CD4-positive, alpha-beta T cell (primary cell): ENCODE measurements at places on chromosomes 3 and 15.

GRCh38 chr3:21216598-21216997, 534.4 kb downstream of the ZNF385D start:
- no peak overlapping the region for H3K27ac ChIP-seq
- no peak overlapping the region for H3K4me3 ChIP-seq
- H3K36me3 ChIP-seq, result no peaks in the 10 kb centered on the region
- no peaks in the 10 kb centered on the region for H3K27me3 ChIP-seq
- H3K4me1 ChIP-seq, result no peaks in the 10 kb centered on the region

DNA sequence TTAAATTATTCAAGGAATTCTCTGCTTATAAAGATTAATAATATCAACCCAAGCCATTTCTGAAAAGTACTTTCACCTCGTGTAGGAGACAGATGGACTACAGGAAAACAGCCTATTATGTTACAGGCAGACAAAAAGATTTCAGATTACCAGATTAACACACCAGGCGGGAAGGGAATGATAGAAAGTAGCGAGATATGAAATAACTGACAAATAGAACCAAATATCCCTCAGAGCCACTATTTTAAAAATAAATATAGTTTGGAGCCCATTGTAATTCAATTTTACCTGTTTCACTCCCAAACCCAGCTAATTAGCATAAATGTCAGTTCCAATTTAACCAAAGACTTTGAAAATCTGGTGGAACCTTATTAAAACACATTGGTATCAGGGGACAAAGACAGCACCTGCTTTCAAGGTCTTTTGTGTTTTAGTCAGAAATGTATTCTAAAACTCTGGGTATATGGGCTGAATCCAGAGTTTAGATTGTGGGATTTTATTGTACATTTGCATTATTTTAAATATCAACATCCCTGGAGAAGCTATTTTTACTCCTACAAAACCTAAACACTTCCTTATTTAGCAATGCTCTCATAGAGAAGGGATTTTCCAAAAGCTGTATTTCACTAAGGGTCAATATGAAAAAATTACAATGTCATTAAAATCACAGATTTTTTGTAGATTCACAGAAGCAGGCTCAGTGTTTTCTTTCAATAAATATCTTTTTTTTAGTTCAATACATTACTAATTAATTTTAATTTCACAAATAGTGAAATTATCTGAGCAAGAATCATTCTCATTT, 138.4 kb downstream of the TNIK start:
- H3K4me1 ChIP-seq, result no peaks in the 10 kb centered on the region
- DNase-seq, result no peak
- H3K27ac ChIP-seq, result no peak overlapping the region
- no peaks in the 10 kb centered on the region for H3K27me3 ChIP-seq

DNA sequence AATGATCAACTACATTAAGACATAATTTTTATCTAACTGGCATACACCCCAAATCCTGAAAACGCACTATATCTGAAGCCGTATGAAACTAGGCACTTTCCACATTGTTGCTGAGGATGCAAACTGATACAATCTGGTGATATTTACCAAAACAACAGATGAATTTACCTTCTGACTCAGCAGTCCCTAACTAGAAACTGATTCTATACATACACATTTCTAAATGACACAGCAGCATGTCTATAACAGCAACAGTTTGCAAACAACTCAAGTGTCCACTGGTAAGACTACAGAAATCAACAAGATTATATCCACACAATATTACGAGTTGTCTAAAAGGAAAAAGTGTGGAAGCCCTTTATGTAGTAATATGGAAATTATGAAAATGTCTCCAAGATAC, 22.9 kb downstream of the SECISBP2L start:
- no peak overlapping the region for H3K4me3 ChIP-seq
- H3K4me1 ChIP-seq, result no peaks in the 10 kb centered on the region
- no peak overlapping the region for H3K27ac ChIP-seq
- no peaks in the 10 kb centered on the region for H3K27me3 ChIP-seq
- DNase-seq, result no peak

DNA sequence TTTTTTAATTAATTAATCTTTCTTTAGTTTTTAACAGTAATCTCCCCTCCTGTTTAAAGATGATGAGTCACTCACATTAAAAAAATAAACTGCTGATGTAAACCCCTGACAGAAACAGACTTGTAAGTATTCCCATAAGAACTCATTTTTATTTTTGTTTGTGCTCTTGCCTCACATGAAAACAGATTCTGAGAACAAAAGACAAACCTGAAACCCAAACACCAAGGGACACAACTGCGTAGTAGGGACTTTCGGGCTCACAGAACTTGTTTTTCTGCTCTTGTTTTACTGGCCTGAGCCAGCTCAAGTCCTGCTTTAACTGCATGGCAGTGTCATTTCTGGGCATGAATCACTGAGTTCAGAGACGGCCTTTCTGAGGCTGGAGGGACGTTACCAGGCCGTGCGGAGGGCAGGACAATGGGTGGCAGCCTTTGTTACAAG, 600.8 kb downstream of the FOXP1 start:
- no peaks in the 10 kb centered on the region for H3K27me3 ChIP-seq
- H3K36me3 ChIP-seq, result peaks cover 75% of the 10 kb centered on the region
- no peak overlapping the region for H3K4me3 ChIP-seq
- H3K4me1 ChIP-seq, result peaks cover 10% of the 10 kb centered on the region
- H3K27ac ChIP-seq, result peak overlapping the region; percentile 41

DNA sequence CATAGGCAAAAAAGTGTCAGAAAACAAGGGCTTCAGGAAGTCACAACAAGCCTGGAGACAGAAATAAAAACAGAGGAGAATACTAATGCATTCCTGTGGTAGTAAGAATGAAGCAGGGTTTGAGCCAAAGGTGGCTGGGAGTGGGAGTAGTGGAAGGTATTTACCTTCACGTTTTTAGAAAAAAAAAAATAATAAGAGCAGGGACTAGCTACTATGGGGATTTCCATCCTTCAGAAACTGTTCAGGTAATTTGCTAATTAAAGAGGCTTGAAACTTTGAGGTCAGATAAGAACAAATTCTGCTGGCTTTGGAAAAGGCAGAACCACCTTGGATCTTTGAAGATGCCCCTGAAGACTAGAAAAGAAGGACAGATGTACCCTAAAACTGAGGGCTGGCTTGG, 18.4 kb downstream of the ILDR1 start:
- H3K4me3 ChIP-seq, result no peak overlapping the region
- no peak for DNase-seq
- peaks cover 12% of the 10 kb centered on the region for H3K27me3 ChIP-seq
- no peaks in the 10 kb centered on the region for H3K4me1 ChIP-seq
- no peak overlapping the region for H3K27ac ChIP-seq

GRCh38 chr15:48389691-48390143, 58.5 kb downstream of the DUT start:
- no peak overlapping the region for H3K4me3 ChIP-seq
- H3K27ac ChIP-seq, result no peak overlapping the region
- no peak for DNase-seq
- H3K4me1 ChIP-seq, result no peaks in the 10 kb centered on the region
- no peaks in the 10 kb centered on the region for H3K36me3 ChIP-seq

- no peak overlapping the region for H3K4me3 ChIP-seq
- no peaks in the 10 kb centered on the region for H3K27me3 ChIP-seq
- H3K4me1 ChIP-seq, result peaks cover 16% of the 10 kb centered on the region
- no peak overlapping the region for H3K27ac ChIP-seq
- H3K36me3 ChIP-seq, result peaks cover 97% of the 10 kb centered on the region
- no peak for DNase-seq
Observed at GRCh38 chr15:85726454-85726853, 68.3 kb downstream of the KLHL25 start.

GRCh38 chr3:102181175-102181920, 253.5 kb upstream of the ZPLD1 start:
- DNase-seq, result no peak
- no peak overlapping the region for H3K4me3 ChIP-seq
- H3K4me1 ChIP-seq, result peaks cover 3% of the 10 kb centered on the region
- no peaks in the 10 kb centered on the region for H3K36me3 ChIP-seq

DNA sequence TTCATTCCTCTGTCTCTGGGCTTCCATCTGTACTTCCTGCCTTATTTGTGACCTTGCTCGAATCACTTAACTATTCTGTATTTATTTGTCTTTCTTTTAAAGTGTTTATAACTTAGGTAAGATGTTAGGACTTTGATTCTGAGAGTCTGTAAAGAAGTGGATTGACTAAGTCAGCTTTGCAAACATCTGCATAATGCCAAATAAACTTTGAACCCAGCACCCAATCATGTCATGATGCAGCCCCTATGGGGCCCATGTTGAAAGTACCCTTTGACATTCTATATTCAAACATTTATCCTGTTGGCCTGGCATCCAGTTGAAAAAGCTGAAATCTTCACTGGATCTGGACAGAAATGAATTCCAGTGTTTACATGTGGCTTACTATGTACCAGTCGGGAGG, 3.8 kb upstream of the MYRIP start:
- H3K4me1 ChIP-seq, result no peaks in the 10 kb centered on the region
- no peak overlapping the region for H3K4me3 ChIP-seq
- no peak overlapping the region for H3K27ac ChIP-seq
- H3K27me3 ChIP-seq, result peaks cover 18% of the 10 kb centered on the region
- H3K36me3 ChIP-seq, result no peaks in the 10 kb centered on the region

DNA sequence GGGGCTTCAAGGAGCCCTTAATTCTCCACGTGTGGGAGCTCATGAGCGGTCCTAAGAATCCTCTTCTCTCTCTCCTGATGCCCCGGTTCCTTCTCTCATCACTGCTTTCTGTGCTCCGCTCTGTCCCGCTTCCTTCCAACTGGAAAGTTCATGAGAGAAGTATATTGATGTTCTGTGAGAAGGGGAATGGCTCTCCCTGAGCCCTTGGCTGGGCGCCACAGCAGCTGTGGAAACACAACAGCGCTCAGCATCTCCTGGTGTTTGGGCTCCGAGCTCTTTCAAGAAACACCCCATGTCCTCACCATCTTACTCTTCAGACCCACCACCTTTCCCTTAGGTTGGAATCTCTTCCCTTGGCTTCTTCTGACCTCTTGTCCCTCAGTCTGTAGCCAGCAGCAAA, 161.7 kb downstream of the VGLL4 start:
- H3K4me1 ChIP-seq, result no peaks in the 10 kb centered on the region
- no peak overlapping the region for H3K4me3 ChIP-seq
- no peak overlapping the region for H3K27ac ChIP-seq
- H3K36me3 ChIP-seq, result no peaks in the 10 kb centered on the region
- DNase-seq, result no peak

DNA sequence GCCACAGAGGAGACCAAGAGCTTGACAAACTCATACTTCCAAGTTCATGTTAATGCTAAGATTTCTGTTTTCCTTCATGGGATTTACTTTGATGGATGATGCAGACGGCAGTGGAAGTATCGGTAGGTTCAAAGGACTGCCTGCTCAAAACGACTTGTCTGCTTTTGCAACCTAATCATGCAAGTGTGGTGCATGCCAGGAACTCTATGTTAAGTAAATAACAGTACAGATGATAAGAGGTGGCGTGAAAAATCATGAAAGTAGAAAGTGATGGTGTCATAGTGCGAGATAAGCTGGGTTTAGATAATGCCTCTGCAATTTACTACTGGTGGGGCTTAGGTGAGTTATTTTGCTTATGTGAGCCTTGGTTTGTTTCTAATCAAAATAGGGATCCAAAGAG, 14.7 kb upstream of the LMCD1 start:
- no peaks in the 10 kb centered on the region for H3K36me3 ChIP-seq
- no peak for DNase-seq
- no peak overlapping the region for H3K27ac ChIP-seq
- H3K4me1 ChIP-seq, result no peaks in the 10 kb centered on the region
- H3K4me3 ChIP-seq, result no peak overlapping the region

DNA sequence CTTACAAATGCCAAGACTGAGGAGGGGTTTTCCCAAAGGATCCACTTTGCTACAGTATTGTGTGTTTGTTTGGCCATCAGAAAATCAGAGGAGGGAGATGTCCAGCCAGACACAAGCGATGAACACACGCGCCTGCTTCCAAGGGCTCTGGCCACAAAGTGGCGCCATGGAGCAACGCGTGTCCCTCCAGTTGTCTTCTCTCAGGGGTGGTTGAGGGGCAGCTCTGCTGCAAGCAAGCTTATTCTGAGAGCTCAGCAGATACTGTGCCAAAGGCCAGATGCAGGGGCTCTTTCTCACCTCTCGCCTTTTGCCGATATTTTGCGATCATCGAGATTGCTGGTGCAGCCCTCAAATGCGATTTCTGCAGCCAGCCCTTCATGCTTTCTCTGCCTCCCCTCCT, 88.9 kb upstream of the OSBPL11 start:
- no peak overlapping the region for H3K27ac ChIP-seq
- DNase-seq, result no peak
- no peak overlapping the region for H3K4me3 ChIP-seq
- no peaks in the 10 kb centered on the region for H3K4me1 ChIP-seq
- H3K36me3 ChIP-seq, result no peaks in the 10 kb centered on the region

GRCh38 chr3:158748237-158748828, 16.1 kb upstream of the RARRES1 start:
- H3K27me3 ChIP-seq, result no peaks in the 10 kb centered on the region
- H3K4me1 ChIP-seq, result no peaks in the 10 kb centered on the region
- no peak overlapping the region for H3K4me3 ChIP-seq
- peaks cover 3% of the 10 kb centered on the region for H3K36me3 ChIP-seq
- DNase-seq, result no peak

DNA sequence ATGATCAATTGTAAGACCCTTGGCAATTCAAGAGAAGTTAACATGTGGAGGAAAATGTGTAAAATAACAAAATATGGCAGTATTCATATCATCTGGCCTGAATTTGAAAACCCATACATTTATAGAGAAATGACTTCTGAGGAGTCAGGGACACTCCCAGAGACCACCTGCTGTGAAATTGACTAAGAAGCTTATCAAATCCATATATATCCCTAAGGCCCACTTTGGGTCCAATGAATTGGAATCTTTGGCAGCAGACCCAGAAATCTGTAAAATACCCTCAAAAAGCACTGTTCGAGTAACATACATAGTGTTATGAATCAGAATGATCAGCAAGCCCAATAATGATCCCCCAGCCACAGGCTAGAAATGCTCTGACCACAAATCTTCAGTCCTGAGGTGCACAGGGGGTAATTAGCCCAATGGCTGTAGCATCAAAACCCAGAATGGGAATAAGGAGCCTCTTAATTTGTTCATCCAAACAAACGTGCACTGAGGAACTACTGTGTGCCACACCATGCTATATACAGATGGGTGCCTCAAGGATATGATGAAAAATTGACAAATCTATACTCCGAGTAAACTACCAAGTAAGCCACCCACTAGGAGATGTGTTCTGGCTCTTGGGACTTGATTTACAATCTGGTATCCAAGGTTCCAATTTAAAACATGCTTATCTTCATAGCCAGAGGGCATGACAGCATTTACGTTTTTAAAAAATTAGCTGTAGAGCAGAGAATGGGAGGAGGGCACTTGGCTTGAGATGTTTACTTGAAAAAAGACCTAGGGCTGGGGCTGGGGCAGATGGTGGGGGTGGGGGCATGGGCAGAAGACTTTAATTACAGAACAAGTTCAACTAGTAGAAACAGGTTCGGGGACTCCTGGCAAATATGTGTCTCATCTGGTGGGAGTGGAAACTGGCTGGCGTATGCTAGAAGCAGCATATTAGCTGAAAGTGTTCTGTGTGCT, 9.1 kb upstream of the ARHGEF3 start:
- no peaks in the 10 kb centered on the region for H3K27me3 ChIP-seq
- H3K4me3 ChIP-seq, result no peak overlapping the region
- no peak for DNase-seq
- no peak overlapping the region for H3K27ac ChIP-seq
- no peaks in the 10 kb centered on the region for H3K36me3 ChIP-seq
